ENCODE measurements at places on chromosomes 12 and 14. TPM values are rescaled to one million over a fixed set of nuclear protein-coding genes. Genes with fewer than 3 reads are reported as not detected.

The PPP4R4 gene
- 19.2 TPM for total RNA-seq

The OTOGL gene
- total RNA-seq: not detected

GRCh38 chr14:103480595-103480994 lies 42.0 kb downstream of the CKB start:
- no peak for DNase-seq

DNA sequence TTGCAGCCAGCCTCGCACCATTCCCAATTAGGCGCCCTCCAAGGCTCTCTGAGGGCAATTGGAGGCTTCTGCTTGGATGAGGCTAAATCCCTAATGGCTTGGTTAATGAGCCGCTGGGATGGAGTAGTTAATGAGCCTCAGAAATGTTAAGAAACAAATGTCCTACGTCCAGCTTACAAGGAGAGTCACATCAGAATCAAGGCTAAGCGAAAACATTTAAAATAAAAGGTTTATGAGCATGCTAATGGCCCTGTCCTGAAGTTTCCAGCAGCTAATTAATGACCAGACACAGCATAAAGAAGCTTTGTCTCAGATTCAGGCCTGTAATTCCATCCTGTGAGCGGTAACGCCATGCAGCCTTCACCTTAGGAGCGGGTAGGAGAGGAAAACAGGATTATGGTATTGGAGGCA lies 200.7 kb upstream of the BCL2L14 start:
- DNase-seq: no peak

Measured in activated CD4-positive, alpha-beta memory T cell treated with anti-CD3 and anti-CD28 coated beads for 36 hours (primary cell).